ENCODE measurements at places on chromosomes 2 and 18.

GRCh38 chr2:65663831-65664407, 231.5 kb upstream of the SPRED2 start:
- no peak for DNase-seq

GRCh38 chr2:237731663-237732062, 66.9 kb upstream of the RBM44 start:
- peak; percentile 68 for DNase-seq

DNA sequence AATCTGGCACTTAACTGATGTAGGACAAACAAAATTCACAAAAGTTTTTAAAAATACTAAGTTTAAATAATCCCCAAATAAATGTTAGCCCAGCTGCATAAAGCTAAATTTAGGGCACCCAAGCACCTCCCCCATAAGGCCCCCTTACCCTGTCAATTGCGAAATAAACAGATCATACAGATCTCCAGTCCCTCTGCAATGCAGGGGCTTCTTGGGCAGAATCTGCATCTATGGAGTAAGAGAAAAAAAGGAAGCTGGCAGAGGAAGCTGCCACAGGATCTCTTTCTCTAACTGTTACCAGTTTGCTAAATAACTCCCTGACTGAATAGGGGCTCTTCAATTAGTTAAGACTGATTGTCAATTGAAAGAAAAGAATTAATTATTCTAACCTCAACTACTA, 117.7 kb downstream of the MEMO1 start:
- no peak for DNase-seq

GRCh38 chr2:63587814-63588384, 378 bp downstream of the WDPCP start:
- DNase-seq, result no peak

- DNase-seq, result no peak
These were observed 435.4 kb downstream of the EIPR1 start for GRCh38 chr2:2942225-2942624.

GRCh38 chr2:52498077-52498750, 1269.4 kb upstream of the CHAC2 start:
- no peak for DNase-seq

- DNase-seq, result no peak
These were observed 82.6 kb downstream of the THADA start for GRCh38 chr2:43513216-43513615.

DNA sequence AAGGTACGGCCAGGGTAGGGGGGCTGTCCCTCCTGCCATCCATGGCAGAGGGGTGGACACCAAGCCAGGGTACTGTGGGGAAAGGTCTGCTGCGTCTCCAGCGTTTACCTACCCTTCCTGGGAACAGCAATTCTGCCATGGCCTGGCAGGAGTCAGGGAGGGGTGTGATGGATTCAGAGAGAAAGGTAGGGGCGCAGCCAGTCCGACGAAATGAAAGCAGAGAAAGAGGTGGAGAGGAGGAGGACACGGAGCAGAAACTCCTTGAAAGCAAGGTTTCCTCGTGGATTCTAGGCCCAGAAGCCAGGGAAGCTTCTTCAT, 182.9 kb downstream of the ZFP36L2 start:
- DNase-seq, result no peak

- no peak for DNase-seq
These were observed 83.4 kb downstream of the EHD3 start for GRCh38 chr2:31317396-31317795.

All from activated CD8-positive, alpha-beta memory T cell treated with anti-CD3 and anti-CD28 coated beads, Interleukin-2, amount 10 ng/mL, durations not matched to agents 7 days and 5 days (primary cell).